ENCODE measurements at places on chromosomes 2 and 18. TPM values are rescaled to one million over a fixed set of nuclear protein-coding genes. Genes with fewer than 3 reads are reported as not detected.

Gene EIF5B
- total RNA-seq, result 57.3 TPM

Gene ARID5A
- 7.1 TPM for total RNA-seq

Gene CPSF3
- 49.5 TPM for total RNA-seq

Gene CPO
- not detected for total RNA-seq

Gene MCM6
- 46.8 TPM for total RNA-seq

Gene ZNF385B
- not detected for total RNA-seq

Gene ITGB6
- 0.79 TPM for total RNA-seq

Gene MC4R
- total RNA-seq, result not detected

Gene POU3F3
- 0.06 TPM for total RNA-seq

Gene IL1F10
- total RNA-seq, result not detected

Gene IL36G
- not detected for total RNA-seq

Gene KCNJ3
- not detected for total RNA-seq

Gene RAD51AP2
- not detected for total RNA-seq

Gene GKN1
- total RNA-seq, result 0.45 TPM

Gene COL4A3
- 0.28 TPM for total RNA-seq

Gene EHBP1
- 46.2 TPM for total RNA-seq

Gene GPR148
- not detected for total RNA-seq

Gene ELOA2
- not detected for total RNA-seq

Gene NT5DC4
- total RNA-seq, result not detected

Gene C2orf78
- not detected for total RNA-seq

Gene HAUS1
- 70.2 TPM for total RNA-seq

Gene DSG2
- total RNA-seq, result 69.7 TPM

Gene SEMA4F
- 8.5 TPM for total RNA-seq

Gene BARD1
- total RNA-seq, result 9.3 TPM

Gene PLEKHA3
- 13.7 TPM for total RNA-seq

Gene HOXD12
- not detected for total RNA-seq

Gene ESPNL
- total RNA-seq, result 0.43 TPM

Gene PLB1
- total RNA-seq, result 1.8 TPM

Gene CYP27C1
- total RNA-seq, result 4.2 TPM

All from A549 treated with ZK216348 at 1 μM for 4 hours (cell line).